ENCODE measurements at places on chromosomes 11 and 22.

GRCh38 chr22:26570115-26570514 is 19.8 kb downstream of the TPST2 start:
- DNase-seq = no peak

DNA sequence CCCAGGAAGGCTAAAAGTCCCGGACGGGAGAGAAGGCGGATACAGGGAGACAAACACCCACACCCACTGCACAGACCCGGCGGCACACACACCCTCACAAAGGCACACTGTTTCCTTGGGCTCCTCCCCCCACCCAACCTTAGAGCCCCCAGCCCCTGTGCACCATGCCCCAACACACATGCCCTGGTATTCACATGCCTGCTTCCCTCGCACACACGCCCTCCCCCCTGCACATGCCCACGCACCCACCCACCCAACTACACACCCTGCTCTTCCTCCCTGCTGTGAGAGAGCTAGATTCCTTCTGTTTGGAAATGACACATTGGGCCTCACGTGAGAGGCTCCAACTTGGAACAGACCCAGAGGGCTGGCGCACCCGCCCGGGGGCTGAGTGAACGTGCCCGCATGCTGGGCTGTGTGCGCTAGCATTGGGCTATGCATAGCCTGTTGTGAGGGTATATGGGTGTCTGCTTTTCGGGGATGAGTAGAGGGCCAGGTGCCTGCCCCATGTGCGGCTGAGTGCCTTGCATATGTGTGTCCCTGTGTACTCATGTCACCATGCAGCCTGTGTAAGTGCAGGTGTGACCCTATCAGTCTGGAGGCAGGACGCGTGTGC is 518 bp upstream of the CHRM1 start:
- no peak for DNase-seq

- no peak for DNase-seq
These were observed 1.6 kb downstream of the SDF2L1 start for GRCh38 chr22:21643533-21644357.

DNA sequence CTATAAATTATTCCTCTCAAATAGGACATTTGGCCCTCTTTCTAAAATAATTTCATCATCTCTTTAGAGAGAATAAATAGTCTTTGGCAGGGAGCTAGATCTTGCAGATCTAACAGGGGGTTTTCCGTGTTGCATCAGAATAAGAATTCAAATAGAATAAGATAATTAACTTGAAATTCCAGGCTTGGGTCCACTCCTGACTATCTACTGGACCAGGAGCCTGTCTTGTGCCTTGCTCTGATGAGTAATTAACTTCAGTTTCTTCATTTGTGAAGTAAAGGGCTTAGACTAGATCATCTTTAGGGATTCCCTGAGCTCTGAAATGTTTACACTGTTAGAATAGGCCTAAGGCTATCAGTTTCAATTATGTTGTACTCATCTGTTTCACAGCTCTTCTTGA is 23.5 kb upstream of the TMEM123 start:
- no peak for DNase-seq

DNA sequence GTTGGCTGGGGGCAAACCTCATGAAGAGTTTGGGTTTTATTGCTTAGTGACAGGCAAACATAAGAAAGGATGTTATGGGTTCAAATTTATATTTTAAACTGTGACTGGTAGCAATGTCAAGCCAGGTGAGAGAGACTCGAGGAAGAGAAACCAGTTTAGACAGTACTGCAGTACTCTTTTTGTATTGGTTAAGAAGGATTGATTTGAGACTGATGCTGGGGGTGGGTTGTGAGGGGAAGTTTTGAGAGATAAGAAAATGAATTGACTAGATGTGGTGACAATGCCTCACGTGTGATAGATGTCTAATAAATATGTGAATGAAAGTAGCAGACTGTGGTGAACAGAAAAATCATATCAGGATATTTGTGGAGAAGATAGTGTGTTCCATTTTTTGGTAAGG is 142.4 kb downstream of the DDX10 start:
- DNase-seq = no peak

DNA sequence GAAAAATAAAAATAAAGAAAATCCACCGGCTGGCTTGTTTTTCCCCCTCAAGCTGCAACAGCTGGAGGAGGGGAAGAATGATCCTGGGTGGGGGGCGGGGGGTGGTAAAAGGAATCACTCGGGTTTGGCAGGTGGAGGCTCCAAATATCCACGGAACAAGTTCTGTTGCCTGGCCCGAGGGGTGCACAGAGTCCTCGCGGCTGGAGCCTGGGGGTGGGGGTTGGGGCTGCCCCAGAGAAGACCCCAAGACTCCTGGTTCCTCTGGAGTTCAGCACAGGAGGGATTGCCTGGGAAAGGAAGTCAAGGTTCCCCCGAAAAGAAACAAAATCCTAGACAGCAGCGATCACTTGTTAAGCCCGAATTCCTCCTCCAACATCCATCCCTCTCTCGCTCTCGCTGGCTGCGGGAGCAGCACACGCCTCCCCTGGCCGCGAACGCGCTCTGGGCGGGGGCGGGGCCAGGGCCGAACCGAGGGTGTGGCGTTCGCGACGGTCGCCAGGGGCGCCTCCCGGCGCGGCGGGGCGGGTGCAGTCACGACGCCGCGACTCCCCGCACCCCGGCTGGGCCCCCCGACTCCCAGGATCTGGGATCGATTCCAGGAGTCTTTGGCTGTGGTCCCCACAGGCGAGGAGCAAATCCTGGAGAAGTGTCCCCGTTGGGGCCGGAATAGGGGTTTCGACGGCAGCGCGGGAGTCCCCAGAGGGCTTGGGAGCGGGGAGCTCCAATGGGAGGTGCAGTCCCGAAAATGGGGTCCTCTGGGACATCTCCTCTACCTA is at the start of gene KCNA4:
TSS of gene KCNA4 (minus strand) at position 443 of the 776 bp plus-strand sequence. CDS start 4,352 bp downstream, outside the sequence.
- DNase-seq = peak; percentile 2

- DNase-seq = no peak
These were observed 221.2 kb downstream of the MN1 start for GRCh38 chr22:27580311-27580897.

- no peak for DNase-seq
These were observed 26.1 kb downstream of the B3GAT1 start for GRCh38 chr11:134385774-134386565.

GRCh38 chr11:130671801-130672700 is 223.6 kb downstream of the ADAMTS15 start:
- no peak for DNase-seq

DNA sequence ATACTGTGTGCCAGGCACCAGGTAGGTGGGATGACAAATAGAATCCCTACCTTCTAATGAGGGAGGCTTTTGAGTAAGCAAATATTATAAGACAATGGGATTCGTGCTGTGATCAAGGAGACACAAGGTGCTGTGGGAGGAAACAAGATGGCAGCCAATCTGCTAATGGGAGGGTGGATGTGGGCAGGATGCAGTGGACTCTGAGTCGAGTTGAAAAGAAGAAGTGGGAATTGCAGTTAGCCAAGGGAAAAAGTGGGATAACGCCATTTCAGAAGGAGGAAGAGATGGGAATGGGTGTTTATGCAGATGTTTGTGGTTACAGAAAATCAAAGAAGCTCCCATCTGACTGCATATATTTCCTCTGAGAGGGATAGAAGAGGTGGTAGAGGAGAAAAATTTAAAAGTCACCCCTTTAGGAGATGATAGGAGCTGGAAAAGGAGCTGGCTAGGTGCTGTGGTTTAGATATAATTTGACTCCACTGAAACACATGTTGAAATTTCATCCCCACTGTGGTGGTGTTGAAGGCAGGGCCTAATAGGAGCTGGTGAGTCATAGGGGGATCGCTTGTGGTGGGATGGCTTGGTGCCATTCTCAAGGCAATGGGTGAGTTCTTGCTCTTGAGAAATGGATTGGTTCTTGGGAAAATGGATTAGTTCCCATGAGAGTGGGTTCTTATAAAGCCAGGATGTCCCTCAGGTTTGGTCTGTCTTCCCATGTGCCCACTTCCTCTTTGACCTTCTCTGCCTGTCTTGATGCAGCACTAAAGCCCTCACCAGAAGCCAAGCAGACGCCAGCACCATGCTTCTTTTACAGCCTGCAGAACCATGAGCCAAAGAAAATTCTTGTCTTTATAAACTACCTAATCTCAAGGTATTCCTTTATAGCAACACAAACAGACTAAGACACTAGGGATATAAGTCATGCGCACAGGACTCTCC is 30.0 kb upstream of the POU2AF1 start:
- no peak for DNase-seq

DNA sequence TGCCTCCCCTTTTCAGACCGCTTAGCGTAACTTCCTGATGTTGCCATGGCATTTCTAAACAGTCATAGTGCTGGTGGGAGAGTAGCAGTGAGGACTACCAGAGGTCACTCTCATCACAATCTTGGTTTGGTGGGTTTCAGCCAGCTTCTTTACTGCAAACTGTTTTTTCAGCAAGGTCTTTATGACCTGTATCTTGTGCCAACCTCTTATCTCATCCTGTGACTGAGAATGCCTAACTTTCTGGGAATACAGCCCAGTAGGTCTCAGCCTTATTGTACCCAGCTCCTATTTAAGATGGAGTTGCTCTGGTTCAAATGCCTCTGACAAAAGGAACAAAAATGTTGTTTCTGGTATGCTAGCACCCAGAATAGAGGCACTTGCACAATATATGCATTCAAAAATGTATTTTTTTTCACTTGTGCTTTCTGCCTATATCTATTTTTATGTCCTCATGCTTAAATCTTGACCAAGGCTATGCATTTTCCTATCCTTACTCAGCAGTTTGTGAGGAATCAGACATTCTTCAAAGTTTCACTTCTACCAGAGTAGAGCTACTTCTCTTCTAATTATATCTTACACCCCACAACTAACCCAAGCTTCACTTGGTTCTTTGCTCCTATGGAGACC is 16.1 kb upstream of the OR51M1 start:
- DNase-seq = no peak

- no peak for DNase-seq
These were observed 903.7 kb downstream of the FAM181B start for GRCh38 chr11:81829976-81830375.

DNA sequence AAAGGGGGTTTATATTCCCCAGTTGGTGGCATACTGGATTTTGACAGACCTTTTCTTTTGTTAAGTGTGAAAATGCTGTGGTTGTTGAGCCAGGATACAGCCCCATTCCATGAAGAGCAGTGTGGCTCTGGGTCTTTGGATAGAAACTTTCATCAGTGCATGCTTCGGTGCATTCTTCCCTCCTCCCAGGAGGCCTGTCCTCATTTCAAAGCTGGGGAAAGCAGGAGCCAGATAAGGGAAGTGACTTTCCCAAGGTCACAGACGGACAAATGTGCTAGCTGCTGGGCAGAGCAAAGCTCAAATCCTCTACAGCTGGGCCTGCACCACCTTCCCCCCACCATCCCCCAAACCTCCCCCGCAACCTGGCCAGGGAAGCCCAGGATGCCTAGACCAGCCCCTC is 184.5 kb upstream of the NTM start:
- DNase-seq = no peak

- no peak for DNase-seq
These were observed 327.1 kb upstream of the MTNR1B start for GRCh38 chr11:92642177-92642931.

- DNase-seq = no peak
These were observed 8.8 kb downstream of the WNT7B start for GRCh38 chr22:45968003-45968650.

DNA sequence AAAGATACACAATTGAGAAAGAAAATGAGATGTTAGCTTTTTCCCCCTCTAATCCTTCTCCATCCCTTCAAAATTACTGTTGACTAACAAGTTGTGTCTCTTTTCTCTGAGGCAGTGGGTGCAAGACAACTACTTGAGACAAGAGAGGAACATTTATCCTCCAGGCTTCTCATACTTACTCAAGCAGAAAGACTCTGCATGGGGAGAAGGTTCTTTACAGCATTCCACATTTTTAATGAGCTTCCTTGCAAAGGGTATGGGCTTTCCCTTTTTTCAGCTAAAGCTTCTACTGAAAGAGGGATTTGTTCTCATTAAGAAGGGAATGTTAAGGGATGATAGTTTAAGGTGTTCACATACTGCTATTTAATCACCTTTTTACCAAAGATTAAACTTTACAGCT is 47.8 kb downstream of the PAX6 start:
- no peak for DNase-seq

DNA sequence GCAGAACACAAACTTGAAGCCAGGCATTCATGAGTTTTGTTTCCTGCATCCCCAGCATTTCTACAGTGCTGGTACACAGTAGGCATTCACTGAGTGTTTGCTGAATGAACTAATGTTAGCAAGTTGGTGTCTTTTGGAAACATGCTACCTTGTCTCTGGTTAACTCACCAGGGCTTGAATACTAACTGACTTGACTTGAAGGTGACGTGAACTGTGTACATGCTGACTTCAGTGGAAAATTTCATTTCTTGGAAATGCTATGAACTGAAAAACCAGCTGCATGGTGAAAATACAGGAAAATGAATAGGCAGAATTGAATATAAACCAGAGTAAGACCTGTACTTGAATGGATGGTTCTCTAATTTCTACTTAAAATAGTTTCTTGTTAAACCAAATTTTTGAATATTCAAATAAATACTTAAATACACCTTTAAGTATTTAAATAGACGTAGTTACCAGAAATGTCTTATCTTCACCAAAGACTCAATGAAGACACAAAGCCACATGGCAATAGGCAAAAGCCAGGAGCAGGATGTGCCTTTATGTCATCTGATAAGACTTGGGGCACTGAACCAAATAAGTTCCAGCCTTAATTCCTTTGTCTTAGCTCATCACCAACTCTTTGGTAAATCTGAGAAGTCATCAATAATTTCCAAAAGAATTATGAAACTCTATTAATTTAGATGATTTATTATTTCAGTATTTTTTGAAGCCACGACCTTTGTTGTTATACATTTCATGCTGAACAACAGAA is 39.7 kb upstream of the POU2AF2 start:
- DNase-seq = no peak

DNA sequence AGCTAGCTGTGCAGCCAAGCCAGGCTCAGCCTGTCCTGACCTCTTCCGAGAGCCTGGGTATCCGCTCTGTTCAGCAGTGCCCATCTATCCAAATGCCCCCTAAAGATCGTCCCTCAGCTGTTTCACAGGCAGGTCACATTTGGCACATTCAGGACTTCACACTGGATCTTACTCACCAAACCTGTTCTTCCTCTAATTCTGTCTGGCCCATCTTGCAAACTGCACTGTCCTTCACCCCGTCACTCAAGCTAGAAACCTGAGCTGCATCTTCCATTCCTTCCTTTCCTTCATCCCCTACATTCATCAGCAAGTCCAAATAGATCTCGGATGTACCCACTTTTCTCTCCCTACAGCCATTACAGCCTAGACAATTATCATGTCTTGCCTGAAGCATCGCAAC is 60.7 kb upstream of the CSNK2A3 start:
- DNase-seq = no peak

- no peak for DNase-seq
These were observed 8.9 kb upstream of the PELI3 start for GRCh38 chr11:66457826-66458225.

DNA sequence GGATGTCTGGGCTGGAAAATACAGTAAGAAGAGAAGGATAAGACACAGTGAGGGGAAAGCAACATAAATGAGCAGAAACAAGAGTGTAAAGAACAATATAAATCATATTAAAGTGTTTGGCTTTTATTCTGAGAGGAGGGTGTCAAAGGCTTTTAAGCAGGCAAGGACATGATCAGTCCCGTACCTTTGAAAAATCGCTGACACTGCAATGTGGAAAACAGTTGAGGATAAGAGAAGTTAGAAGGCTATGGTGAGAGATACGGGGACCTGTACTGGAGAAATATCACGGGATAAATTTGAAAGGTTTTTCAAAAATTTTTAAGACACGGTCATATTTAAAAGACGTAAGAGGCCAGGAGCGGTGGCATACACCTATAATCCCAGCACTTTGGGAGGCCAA is 30.3 kb downstream of the CDON start:
- no peak for DNase-seq
